ENCODE measurements at places on chromosomes 11 and 22.

- no peaks in the 10 kb centered on the region for H3K27me3 ChIP-seq
- no peak for DNase-seq
- H3K4me3 ChIP-seq = no peak overlapping the region
- no peaks in the 10 kb centered on the region for H3K36me3 ChIP-seq
These were observed 17.6 kb upstream of the PPFIA1 start for GRCh38 chr11:70252844-70253243.

DNA sequence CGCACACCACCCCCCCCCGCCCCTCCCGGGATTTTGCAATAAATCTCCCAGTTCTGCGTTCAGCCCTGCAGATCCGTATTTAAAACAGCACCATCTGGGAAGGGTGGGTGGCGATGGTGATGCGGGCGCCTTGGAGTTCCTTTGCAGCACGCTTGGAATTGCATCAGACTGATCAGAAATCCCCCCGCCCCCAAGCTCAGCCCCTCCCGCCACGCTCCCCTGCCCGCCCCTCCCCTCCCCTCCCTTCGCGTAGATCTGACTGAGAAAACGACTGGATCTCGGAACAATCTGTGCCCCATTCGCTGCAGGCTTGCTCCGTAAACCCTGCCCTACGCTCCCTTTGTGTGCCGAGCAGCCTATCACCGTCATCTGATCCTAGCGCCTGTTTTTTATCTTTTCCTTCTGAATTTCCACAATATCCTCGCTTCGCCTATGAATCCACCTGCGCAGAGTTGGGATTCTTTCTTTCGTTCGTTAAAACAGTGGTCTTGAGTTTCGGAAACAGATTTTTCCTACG, 18.1 kb upstream of the BDNF start:
- peaks cover 23% of the 10 kb centered on the region for H3K27me3 ChIP-seq
- no peaks in the 10 kb centered on the region for H3K4me1 ChIP-seq
- H3K27ac ChIP-seq = no peak overlapping the region
- H3K4me3 ChIP-seq = no peak overlapping the region
- DNase-seq = no peak

DNA sequence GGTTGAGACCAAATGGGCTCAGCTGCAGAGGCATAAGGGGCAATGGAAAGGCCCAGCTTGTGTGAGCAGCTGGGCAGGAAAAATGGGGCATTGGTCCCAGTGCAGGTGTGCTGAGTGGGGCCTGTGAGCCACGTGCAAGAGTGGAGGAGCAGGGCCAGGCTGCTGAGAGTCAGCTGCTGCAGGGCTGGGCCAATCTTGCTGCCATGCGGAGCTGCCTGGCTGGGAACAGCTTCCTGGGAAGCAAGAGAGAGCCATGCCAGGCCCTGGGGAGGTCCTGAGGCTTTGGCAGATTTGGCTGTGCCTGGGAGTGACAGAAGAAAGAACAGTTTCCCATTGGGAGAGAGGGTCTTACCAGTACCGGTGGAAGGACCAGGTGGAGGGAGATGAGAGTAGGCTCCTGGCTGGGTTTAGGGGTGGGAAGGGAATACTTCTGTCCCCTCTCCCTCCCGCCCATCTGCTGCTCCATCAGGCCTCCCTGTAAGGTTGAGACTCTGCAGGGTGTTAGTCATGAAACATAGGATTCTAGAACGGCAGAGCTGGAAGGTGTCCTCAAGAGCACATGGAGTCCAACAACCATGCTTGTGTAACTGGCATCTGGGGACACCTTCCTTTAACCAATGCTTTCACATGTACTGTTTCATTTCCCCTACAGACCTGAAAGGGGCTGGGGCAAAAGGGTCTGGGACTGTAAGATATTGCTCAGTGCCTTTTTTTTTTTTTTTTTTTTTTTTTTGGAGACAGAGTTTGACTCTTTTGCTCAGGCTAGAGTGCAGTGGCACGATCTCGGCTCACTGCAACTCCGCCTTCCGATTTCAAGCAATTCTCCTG, 10.4 kb downstream of the SEPTIN3 start:
- H3K36me3 ChIP-seq = no peaks in the 10 kb centered on the region
- H3K4me3 ChIP-seq = no peak overlapping the region
- H3K27ac ChIP-seq = no peak overlapping the region

DNA sequence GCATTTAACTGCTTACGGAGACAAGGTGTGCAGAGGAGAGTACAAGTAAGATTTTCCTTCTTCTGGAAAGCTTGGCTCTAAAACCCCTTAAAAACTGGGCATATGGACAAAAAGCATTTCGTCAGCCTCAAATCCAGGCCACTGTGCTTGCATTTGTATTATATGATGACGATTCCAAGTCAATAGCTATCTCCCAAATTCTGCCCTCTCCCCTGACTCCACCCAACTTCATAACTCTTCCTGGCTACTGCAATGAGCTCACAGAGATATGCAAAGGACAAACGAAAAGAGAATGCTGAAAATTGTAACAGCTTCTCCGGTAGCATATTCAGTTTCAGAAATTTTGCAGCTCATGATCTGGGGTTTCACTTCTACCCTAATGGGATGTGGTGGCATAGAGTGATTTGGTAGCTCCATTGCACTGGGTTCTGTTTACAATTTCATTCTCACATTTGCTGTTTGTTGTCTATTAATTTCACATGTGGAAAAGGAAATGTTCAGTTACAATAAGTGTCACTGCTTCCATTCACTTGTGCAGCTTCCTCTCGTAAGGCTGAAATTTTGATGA, 45.6 kb upstream of the CHRM4 start:
- peaks cover 21% of the 10 kb centered on the region for H3K36me3 ChIP-seq
- no peak overlapping the region for H3K27ac ChIP-seq
- no peak overlapping the region for H3K4me3 ChIP-seq
- no peaks in the 10 kb centered on the region for H3K27me3 ChIP-seq

GRCh38 chr22:36753120-36753802, 22.7 kb downstream of the IFT27 start:
- DNase-seq = no peak
- no peaks in the 10 kb centered on the region for H3K4me1 ChIP-seq

GRCh38 chr11:110467556-110467955, 37.8 kb downstream of the FDX1 start:
- no peak overlapping the region for H3K4me3 ChIP-seq
- H3K4me1 ChIP-seq = no peaks in the 10 kb centered on the region
- DNase-seq = no peak
- peaks cover 17% of the 10 kb centered on the region for H3K36me3 ChIP-seq
- no peaks in the 10 kb centered on the region for H3K27me3 ChIP-seq

DNA sequence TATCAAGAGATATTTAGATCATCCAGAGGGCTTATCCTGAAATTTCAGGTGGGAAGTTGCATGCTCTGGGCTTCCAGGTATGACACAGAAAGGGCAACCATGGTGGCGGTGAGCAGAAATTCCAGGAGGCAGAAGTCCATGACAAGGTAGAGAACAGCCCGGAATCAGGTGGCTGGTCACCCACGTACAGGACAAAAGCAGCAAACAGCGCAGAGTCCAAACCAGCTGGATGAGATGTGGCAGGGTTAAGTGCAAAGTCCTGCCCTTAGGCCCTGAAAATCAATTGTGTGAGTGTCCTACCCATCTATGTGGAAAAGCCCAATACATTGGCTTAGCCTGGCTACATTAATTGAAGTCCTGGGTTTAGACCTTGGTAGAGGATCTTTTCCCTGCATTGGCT, 11.6 kb downstream of the PPFIBP2 start:
- H3K27me3 ChIP-seq = no peaks in the 10 kb centered on the region
- no peak overlapping the region for H3K4me3 ChIP-seq
- H3K4me1 ChIP-seq = peaks cover 26% of the 10 kb centered on the region
- no peak overlapping the region for H3K27ac ChIP-seq
- no peaks in the 10 kb centered on the region for H3K36me3 ChIP-seq

DNA sequence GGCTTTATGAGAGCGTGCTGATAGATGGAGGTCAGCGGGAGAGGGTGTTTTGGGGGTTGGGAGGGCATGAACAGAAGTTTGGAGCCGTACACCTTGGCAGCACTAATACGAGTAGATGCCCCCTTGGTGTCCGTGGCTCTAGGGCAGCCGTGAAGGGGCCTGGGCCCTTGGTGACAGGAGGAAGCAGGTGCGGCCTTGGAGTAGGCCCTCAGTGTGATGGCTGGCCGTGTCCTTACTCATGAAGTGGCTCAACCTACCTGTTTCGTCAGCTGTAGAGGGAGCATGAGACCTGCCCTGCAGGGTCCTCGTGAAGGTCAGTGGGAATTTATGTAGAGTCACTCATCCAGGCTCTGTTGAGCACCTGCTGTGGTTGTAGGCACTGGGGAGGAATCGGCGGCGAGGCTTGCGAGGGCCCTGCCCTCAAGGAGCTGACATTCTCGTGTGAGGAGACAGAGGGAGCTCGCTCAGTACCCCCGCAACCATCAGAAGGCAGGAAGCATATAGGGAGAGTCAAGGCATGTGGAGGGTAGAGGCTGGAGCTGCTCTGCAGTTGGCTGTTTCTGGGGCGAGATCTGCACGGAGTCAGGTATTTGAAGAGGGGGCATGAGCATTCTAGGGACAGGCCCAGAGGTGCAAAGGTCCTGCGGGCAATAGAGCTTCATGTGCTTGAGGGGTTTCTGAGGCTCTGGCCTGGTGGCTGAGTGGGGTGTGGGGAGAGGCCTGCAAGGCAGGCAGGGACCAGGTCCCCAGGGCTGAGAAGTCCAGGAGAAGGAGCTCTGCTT, 39.6 kb downstream of the TBC1D22A start:
- no peak overlapping the region for H3K4me3 ChIP-seq
- H3K27me3 ChIP-seq = no peaks in the 10 kb centered on the region
- H3K27ac ChIP-seq = no peak overlapping the region

DNA sequence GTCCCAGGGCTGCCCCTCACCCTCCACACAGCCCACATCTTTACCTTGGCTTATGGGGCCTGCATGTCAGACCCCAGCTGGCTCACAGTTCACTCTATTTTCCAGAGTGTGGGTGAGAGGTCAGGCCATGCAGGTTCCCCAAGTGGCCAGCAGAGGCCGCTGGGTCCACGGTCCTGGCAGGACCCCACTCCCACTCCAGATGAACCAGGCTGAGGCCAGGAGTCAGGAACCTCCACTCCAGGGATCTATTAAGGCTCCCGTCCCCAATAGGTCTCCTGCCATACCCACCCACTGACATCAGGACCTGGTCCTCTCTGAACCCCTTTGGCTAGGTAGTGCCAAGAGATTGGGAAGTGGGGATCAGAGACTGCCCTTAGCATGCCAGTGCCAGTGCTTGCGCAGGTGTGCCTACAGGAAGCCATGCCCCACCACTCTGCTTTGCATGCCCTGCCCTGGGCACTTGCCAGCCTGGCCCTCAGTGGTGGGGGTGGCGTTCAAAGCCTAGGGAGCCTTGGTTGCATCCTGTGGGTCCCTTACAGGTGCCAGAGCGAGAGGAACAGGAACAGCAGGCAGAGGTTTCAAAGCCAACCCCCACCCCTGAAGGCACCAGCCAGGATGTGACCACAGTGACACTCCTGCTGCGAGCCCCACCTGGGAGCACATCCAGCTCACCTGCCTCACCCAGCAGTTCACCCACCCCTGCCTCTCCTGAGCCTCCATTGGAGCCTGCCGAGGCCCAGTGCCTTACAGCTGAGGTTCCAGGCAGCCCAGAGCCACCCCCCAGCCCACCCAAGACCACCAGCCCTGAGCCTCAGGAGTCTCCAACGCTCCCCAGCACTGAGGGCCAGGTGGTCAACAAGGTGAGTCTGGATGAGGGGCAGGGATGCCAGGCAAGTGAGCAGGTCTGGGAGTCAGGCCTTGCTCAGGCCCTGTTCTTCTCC, 8.3 kb downstream of the SMTN start:
- DNase-seq = no peak
- no peak overlapping the region for H3K4me3 ChIP-seq
- no peak overlapping the region for H3K27ac ChIP-seq
- H3K4me1 ChIP-seq = peaks cover under 1% of the 10 kb centered on the region
- H3K36me3 ChIP-seq = no peaks in the 10 kb centered on the region
- no peaks in the 10 kb centered on the region for H3K27me3 ChIP-seq

- no peak overlapping the region for H3K4me3 ChIP-seq
- H3K36me3 ChIP-seq = no peaks in the 10 kb centered on the region
- no peaks in the 10 kb centered on the region for H3K27me3 ChIP-seq
- DNase-seq = no peak
- no peaks in the 10 kb centered on the region for H3K4me1 ChIP-seq
- H3K27ac ChIP-seq = no peak overlapping the region
These were observed 108.0 kb downstream of the CCDC81 start for GRCh38 chr11:86482692-86483091.

- no peak overlapping the region for H3K27ac ChIP-seq
- H3K36me3 ChIP-seq = no peaks in the 10 kb centered on the region
- H3K4me1 ChIP-seq = no peaks in the 10 kb centered on the region
These were observed 944 bp downstream of the C11orf86 start for GRCh38 chr11:66976028-66976467.

DNA sequence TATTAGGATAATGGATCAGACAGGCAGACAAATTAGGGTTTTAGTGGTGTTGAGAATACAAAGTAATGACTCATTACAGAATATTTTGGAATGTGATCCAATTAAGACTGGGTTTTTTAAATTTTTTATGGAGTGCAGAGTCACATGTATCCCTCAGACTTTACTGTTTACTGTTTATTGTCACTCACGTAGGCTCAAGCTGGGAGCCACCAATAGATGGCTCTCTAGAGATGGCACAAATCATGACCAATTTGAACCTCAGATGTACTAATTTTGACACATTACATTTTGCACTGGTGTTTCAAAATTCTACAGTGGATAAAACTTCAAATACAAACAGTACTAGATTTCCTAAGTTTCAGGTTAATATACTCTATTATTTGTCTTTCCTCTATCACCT, 53.6 kb upstream of the ANO3 start:
- H3K36me3 ChIP-seq = no peaks in the 10 kb centered on the region
- no peak for DNase-seq
- H3K4me3 ChIP-seq = no peak overlapping the region
- no peaks in the 10 kb centered on the region for H3K4me1 ChIP-seq
- no peak overlapping the region for H3K27ac ChIP-seq
- no peaks in the 10 kb centered on the region for H3K27me3 ChIP-seq

DNA sequence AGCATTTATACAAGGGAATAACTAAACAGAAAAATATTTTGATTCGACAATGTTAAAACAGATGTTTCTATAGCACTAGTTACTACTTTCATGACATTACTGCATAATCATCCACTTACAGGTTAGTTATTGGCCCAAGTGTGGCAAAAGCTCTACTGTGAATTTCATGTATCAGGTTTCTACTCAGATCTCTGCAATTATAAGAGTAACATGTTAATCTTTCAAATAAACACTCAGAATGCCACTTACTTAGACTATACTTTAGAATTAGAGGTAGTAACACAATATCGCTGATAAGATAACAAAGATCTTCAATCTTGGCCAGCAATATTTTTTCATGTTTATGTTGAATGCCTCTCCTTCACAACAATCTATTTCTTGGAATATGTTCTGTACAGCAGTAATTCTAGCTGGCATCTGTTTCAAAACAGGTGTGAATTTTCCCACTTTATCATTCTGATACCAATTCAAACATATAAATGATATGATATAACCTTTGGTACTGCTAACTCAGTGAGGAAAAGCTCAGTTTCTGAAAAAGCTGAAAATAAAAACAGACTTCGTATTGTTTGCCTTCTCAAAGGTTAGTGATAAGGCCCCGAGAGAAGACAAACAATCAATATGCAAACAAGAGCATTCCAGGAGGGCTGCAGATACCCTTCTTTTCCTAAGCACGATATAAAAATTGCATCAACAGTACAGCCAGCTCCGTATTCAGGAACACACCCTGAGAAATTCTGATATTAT, 11.0 kb upstream of the CCDC34 start:
- H3K27ac ChIP-seq = no peak overlapping the region
- no peak for DNase-seq
- H3K4me3 ChIP-seq = no peak overlapping the region
- no peaks in the 10 kb centered on the region for H3K27me3 ChIP-seq

Data from effector memory CD4-positive, alpha-beta T cell (primary cell).